H54 (cell line): ENCODE measurements at places on chromosomes 16 and 17.

GRCh38 chr16:66503030-66503429 lies 46.9 kb downstream of the TK2 start:
- no peak for DNase-seq

DNA sequence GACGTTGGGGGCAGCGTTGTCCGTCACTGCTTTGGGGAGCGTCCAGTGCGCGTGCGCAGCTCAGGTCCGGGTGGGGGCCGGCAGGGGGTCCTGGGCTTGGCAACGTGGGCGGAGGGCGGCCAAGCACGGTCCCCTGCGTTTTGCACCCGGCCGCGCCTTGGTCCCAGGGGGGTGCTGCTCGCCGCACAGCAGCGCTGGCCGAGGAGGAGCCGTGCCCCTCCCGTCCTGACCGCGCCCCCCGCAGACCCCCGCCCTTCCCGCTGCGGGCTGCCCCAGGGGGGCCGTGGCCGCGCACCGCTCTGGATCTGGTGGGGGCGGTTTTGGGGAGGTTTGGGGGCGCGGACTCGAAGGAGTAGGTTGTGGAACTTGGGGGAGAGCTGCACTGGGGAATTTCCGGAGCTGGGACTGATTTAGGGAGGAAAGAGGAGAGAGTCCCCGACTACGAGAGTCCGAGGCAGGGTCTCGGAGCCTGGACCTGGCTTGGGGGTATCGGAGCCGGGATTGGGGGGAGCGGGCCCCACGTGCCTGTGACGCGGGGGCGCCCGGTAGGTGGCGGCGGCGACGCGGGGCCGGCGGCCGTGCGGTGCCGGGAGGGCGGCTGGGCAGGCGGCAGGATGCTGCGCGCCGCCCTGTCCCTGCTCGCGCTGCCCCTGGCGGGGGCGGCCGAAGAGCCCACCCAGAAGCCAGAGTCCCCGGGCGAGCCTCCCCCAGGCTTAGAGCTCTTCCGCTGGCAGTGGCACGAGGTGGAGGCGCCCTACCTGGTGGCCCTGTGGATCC lies at the start of gene SLC9A5:
Gene SLC9A5 (plus strand): TSS at position 579 of the 777 bp plus-strand sequence. CDS start 36 bp downstream, at position 615.
- no peak for DNase-seq

- DNase-seq: no peak
Measured at GRCh38 chr16:20901436-20902112, 1.0 kb downstream of the LYRM1 start.

DNA sequence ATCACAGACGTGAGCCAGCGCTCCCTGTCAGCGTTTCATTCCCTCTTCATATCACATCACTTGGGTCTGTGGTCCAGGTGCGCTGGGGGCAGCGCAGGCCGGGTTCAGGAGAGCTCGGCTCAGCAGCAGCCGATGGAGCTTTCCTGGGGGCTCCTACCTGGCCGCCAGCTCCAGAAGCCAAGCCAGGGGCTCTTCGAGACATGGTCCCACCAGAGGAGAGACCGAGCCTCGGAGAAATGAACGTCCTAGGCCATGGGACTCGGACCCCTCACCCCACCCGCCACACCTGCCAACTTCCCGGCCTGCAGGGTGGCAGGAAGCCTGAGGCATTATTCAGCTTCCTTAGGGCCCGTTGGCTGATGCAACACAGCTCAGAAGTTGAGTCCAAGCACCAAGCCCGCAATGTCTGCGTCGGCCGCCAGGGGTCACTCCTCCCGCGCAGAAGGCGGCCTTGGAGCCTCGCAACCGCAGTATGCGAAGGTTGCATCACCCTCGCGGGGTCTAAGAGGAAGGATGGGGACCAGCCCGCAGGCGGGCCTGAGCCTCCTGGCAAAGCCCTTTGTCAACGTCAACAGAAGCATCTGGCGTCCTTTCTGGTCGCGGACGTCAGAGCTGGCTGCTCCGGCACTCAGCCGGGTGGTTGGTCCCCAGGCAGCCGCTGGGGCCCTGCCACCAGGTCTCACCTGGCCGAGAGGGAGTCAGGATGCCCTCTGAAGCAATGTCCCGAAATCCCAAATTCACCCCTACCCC lies 13.2 kb upstream of the KLHDC4 start:
- DNase-seq: peak; percentile 71

GRCh38 chr17:35345926-35346771 lies 27.3 kb downstream of the SLFN11 start:
- DNase-seq: no peak

DNA sequence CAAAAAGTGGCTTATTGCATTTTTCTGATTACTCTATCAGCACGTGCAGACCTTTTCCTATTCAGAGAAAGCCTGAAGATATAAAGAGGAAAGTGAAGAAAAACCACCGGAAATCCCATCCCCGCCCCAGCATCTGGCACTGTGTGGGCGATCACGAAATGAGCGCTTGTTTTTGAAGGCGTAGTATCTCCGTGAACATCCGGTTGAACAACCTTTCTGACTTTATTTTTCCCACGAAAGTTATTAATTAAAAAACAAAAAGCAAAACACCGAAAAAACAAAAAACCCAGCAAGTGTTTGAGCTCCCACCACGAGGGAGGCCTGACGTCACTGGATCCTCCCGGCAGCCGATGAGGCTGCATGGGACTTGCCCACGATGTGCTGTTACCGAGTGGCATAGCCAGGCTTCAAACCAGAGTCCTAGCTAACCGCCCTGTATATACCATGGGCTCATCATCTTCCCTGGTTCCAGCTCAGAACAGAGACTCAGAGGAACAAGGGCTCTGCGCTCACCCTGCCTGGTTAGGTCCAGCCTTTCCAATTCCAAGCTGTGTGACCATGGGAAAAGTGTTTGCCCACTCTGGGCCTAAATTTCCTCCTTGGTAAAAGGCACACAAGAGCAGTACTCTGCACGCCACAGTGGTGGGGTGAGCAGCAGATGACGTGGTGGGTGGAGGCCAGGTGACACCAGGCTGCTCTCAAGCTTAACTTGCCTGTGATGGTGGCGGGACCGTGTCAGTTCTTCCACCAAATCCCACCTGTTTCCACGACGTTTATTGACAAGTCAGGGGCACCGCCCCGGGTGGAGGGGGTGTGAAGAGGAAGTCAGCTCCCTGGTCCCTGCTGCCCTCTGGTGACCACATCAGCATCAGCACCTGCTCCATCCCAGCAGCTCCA lies 34.3 kb upstream of the IL21R start:
- DNase-seq: peak; percentile 83

DNA sequence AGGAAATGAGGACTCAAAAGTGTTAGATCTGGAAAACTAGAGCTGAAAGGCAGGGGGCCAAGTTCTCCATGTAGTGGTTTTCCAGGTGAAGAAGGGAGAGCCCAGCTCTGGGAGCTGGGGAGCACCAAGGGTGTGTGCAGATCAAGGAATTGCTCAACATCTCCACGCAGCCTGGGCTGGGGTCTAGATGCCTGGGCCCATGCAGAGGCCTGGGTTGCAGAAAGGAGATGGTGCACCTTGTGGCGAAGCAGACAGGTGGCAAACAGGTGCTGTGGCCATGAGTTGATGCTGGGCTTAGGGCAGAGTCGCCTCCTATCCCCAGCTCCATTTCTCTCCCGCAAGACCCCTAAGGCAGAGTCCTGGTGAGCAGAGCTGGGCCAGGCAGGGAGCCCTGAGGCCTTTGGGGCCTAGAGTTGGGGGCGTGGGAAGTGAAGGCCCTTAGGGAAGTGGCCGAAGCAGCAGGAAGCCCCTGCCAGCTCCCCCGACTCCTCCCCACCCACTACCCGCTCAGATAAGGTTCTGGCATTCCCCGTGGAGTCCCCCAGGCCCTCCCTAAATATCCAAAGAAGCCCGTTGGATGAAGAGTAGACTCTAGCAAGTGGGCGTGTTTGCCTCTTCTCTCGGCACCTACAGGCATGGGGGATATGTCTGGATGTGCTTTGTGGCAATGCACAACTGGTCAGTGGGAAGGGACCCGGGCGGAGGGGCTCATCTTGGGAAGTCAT lies 777 bp downstream of the FOXN1 start:
- no peak for DNase-seq

DNA sequence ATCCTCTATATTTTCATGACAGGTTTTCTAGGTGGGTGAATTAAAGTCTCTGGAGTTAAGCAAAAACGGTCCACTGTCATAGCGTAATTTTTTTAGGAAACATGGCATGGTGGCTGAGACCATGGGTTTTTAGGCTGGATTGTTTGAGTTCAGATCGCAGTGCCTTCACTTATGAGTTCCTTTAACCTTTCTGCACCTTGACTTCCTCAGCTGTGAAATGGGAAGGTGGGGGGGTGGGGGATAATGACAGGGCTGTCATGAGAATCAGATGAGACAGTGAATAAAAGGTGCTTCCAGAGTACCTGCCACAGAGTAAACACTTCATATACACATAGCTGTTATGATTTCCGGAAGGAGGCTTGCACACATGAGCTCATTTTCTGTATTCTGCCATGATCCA lies 11.8 kb downstream of the PRCD start:
- DNase-seq: no peak

DNA sequence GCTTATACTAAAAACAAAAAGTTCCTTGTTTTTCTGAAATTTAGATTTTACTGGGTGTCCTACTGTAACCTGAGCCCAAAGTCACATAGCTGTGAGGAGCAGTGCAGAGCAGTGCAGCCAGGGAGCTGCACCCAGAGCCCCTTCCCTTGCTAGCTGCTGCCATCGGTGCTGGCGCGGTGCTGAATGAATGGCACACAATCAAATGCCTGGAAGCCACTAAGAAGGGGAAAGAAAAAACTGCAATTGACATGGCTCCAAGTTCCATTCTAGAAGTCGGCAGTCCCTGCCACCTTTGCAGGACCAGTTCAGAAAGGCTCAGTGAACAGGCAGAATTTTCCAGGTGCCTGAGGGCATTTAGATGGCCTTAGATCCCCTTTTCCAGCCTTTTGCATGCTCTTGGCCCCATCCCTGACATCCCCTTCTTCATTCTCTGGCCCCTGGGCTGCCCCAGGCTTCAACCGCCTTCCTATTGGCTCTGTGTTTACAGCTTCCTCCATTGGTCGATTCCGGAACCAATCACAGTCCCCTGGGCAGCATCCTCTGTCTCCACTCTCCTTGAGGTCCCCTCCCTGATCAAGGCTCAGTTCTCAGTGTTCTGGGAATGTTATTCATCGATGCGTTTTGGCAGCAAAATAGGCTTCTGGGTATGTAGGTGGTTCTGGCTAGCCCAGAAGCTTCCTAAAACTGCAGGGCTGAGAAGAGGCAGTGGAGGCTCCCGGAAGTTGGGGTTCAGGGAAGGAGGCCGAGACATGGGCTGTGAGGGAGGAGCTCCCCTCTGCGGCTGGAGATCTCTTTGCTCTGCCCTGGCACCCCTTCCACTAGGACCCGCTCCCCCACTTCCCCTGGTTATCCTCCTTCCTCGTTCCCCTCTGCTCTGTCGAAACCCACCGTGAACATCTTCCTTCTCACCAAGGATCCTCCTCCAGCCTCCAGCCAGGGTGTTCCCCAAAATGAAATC lies 37.9 kb downstream of the ATP2C2 start:
- DNase-seq: no peak

DNA sequence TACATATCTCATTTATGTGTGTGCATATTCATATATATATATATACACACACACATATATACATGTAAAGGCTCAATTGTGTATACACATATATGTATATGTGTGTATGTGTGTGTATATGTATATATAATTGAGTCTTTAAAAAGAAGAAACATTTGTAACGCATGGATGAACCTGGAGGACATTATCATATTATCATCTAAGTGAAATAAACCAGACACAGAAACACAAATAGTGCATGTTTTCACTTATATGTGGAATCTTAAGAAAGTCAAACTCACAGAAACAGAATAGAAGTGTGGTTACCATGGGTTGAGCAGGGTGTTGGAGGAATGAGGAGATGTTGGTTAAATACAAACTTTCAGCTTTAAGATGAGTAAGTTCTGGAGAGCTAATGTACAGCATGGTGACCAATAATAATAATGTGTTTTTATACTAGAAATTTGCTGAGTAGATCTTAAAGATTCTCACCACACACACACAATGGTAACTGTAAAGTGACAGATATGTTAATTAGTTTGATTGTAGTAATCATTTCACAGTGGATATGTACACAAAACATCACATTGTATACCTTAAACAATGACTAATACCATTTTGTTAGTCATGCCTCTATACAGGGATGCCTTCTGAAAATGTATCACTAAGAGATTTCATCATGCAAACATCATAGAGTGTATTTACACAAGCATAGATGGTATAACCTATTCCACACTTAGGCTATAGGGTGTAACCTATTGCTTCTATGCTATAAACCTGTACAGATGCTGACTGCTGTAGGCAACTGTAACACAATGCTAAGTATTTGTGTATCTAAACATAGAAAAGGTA lies 132.6 kb upstream of the CACNG5 start:
- DNase-seq: no peak

- DNase-seq: no peak
Measured at GRCh38 chr17:30927756-30928155, 6.0 kb downstream of the ADAP2 start.

- DNase-seq: no peak
Measured at GRCh38 chr16:138049-138417, 440 bp downstream of the NPRL3 start.

GRCh38 chr17:36632916-36633771 lies 31.8 kb downstream of the MRM1 start:
- DNase-seq: no peak

DNA sequence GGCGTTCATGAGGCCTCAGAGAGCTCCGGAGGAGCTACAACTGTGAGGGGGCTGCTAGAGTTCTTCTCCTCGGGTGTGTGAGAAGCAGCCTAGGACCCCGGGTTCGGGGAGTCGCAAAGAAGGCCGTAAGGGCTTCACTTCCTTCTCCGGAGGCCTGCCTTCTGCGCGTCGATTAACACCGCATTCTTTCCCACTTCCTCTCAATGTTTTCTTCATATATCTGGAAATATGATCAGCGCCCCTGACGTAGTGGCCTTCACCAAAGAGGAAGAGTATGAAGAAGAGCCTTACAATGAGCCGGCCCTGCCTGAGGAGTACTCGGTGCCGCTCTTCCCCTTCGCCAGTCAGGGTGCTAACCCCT lies 449 bp downstream of the SMCR8 start:
- DNase-seq: no peak

- no peak for DNase-seq
Measured at GRCh38 chr17:46176975-46177374, 16.3 kb downstream of the KANSL1 start.

DNA sequence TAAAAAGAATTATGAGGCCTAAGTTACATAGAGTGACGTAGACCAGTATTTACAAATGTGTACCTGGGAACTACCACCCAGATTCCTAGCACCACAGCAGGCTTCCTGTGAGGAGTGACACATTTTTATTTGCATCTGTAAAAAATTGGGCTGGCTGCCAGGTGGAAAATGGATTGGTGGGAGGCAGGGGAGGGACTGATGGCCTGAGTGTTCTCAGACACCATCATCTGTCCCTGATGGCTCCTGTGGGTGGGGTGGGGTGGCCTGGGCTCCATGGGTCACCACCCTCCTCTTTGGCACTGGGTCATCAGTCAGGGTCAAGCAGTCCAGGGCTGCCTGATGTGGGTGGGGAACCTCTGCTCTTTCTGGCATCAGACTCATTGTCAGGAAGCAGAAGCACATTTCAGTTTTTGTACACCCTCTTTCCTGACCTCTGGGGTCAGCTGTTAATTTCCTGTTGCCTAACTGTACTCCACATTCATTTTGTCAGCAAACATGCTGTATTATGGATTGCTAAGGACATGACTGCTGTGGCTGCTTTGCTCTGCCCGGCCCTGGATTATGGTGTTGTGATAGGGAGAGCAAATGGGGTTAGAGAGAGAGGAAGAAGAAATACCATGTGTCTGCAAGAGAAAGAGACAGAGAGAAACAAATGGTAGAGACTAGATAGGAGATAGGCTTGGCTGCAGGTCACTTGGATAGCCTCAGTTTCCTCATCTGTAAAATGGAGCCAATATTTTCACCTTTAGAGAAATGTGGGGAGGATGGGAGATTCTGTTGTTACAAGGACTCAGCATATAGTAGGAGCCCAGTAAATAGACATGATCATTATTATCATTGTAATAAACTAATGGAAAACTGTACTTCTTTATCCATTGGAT lies 11.6 kb upstream of the MFAP4 start:
- no peak for DNase-seq

GRCh38 chr17:39618956-39619785 lies 7.6 kb upstream of the PPP1R1B start:
- DNase-seq: no peak
